ENCODE measurements at places on chromosomes 2 and 18.

DNA sequence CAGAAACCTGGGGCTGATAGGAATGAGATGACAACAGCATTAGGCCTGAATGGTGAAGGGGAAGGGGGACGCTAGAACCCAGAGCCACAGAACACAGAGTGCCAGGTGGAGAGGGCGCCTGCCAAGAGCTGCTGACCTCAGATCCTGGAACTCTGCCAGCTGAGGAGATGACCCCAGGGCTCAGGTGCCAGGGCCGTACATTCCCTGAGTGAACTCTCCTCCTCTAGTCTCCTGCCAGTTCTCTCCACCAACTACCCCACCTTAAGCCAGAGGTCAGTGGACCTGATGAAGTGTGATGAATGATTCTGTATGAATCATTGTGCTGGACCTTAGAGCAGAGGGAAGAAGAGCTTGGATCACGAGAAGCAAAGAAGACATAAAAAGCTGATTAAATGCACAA, 1582.2 kb upstream of the ACVR2A start:
- DNase-seq: no peak

DNA sequence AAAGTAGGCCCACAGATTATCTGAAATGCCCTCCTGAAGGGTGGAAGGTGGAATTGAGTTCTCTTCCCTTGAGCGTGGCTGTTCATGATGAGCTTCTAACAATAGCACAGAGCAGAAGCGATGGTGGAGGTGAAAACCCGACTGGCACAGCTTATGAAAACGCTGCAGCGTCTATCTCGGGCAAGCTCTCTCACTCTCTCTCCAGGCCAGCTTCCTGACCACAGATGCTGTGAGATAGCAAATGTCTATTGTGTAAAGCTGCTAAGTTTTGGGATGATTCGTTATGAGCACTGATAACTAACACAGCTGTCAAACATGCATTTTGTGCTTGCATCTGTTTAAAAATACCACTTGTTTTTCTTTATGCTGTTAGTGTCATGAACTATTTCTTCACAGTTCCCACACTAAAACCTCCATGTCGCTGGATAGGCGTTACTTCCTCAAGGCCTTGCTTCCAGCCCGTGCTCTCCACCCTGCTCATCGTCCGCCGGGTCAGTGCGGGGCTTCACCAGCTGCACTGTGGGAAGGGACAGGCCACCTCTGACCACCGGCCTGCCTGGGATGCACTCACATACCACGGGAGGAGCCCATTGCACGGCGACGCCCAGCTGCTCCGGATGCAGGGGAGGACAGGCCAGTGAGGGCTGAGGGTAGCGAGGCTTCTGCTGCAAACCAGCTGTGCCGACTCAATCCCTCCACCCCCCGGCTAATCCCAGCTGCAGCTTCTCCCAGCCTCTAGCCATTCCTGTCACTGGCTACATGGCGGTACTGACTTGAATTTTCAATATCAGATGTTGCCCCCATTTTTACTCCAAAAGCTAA, 60.0 kb upstream of the OTOS start:
- DNase-seq: no peak

DNA sequence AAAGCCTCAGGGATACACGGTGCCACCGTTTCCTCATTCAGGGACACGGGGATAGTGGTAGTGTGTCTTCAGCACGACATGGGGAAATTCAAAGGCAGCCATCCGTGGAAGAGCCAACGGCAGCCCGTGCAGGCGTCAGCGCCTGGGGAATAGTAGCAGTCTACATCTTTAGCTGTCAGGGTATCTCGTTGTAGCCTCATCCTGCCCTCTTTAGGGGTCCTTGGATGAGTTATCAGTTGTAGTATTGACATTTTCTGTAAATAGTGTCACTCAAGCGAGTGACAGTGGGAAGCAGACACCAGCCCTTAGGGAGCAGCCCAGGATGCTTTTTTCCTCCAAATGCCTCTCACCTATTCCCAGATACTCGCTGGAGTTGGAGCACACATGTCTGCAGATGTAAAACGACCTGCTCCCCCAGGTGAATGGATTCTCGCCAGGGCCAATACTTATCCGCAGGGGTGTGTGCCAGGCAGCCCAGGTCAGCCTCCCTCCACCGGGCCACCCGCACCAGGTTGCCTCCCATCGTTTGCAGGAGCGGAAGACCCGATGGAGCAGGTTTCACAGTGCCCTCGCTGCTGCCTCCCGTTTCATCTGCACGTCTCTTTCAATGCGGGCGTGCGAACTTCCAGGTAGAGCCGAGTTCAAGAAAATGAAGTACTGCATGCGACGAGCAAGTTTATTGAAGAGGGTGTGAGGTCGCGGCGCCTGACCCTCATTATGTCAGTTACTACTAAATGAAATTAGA, 41.0 kb downstream of the AGAP1 start:
- DNase-seq: no peak

DNA sequence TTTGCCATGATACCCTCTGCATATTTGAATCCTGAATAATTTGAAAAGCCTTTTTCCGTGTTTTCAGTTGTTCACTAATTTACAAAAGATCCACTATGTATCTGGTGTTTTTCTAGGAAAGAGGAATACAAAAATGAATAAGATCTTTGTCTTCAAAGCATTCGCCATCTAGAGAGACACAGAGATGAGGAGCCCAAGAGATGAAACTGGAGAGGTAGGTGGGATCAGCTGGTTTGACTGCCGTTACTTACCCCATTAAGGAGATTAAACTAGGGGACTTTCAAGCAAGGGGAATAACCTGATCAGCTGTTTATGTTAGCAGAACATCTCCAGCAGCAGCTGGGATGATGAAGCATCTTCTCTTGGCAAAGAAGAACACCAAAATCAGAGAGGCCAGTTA, 150.2 kb upstream of the SATB2 start:
- DNase-seq: no peak

DNA sequence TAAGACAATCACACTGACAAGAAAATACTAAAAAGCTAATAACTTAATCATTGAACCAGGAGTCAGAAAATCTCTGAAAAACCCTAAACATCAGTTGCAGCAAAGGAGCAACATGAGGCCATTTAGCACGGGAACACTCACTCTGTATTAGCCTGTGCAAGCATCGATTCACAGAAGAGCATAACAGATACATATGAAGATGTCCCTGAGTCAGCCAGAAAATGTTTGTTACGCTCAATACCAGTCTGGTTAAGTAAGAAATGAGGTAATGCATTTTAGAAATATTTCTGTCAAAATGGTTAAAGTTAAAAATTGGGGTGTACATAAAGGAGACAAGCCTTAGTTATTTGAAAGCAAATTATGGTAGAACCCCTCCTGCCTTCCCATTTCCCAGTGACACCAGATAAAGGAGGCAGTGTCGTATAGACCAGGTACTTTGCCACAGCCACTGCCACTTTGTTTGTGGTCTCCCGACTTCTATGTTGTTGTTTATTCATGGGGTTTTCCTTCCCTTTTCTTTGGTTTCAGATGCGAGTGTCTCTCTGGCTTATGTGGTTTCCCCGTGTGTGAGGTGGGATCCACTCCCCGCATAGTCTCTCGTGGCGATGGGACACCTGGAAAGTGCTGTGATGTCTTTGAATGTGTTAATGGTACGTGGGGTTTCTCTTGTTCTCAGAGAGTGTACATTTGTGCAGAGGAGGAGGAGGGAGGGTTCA, 108.6 kb downstream of the CRIM1 start:
- DNase-seq: no peak

DNA sequence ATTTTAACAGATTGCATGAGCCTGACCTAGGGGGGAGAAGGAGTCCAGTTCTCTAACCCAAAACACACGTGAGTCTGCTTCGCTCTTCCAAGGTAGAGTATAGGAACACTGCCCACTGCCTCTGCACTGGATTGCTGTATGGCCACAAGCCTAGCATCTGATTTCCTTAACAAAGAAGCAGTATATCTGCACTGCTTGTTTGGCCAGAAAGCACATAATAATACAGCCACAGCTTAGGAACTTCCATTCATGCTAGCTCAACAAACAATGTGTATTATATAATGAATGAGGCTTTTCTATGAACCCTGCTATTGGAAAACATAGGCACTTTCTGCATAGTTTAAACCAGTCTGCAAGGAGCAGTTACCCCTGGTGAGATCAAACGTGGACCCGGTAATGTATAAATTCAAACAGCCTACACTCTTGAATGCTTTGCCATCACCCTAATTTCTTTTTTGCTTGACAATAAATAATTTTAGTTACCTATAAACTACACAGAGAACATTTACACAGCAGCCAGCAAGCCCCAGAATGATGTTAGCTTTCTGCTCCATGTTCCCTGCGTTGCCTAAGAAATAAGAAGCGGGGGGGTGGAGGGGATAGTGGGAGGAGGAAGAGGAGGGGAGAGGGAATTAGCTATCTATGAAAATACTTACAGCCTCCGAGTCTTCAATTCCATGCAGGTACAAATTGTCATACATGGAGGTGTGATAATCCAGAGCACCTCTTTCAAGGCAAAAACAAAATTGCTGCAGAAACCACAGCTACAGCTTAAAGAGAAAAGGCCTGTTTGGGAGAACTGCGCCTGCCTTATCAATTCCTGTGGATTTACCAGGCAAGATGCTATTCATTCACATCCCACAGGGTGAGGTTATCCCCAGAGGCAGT, 125.6 kb downstream of the CACNB4 start:
- no peak for DNase-seq

DNA sequence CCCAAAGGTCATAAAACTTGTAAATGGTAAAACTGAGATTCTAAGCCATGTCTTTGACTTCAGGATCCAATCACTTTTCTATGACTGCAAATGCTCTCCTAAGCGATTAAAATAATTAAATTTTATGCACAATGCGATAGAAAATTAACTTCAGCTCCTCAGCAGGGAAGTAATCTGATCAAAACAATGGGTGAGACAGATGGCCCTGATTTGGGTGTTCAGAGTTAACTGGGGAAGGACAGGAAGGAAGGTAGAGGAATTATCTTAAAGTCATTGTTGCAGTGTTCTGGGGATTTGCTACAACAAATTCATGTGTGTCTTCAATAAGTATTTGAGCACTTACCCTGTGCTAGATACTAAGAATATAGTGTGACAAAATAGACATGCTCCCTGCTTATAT, 446.0 kb upstream of the MEX3C start:
- no peak for DNase-seq

DNA sequence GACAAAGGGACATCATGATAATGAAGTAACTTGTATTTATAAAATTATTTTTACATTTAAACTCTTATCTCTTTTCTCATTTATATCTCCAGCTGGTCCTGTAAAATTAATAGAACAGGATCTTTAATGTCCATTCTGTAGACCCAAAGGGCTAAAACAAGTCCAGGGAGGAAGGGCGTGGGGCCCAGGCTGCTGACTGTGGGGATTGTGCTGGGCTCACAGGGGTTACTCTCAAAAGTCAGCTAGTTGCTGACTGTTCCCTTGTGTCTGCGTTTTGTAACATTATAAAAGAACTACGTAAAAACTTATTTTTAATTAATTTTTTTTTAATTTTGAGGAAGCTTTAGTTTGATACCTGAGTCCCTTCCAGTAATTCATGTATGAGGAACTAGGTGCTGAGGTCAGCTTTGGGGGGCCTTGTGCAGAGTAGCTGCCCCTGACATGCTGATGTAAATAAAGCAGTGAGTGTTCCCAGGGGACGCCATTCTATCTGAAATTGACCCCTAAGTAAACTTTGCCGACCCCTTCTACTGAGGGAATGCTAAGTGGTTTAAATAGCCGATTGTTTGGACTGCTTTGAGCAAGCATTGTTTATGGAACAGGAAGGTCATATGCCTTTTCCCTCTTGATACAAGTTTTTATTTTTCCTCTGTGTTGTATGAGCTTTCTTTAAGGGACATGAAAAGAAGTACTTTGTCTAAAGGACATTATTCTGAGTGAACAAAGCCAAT, 56.4 kb downstream of the MERTK start:
- DNase-seq: no peak

DNA sequence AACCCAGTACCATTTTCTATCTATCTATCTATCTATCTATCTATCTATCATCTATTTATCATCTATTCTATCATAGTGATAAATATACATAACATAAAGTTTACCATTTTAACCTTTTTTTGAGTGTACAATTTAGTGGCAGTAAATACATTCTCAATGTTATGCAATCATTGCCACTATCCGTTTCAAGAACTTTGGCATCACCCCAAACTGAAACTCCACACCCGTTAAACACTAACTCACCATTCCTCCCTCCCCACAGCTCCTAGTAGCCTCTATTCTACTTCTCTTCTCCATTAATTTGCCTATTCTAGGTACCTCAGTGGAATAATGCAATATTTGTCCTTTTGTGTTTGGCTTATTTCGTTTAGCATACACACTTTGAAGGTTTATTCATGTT, 82.5 kb upstream of the KCNE4 start:
- no peak for DNase-seq

Measured in GM18507 (cell line).